Stimulated activated CD8-positive, alpha-beta memory T cell treated with anti-CD3 and anti-CD28 coated beads, Interleukin-15, amount 100 ng/mL, for 24 hours (primary cell): ENCODE measurements at places on chromosomes 4 and X.

- no peak for DNase-seq
Measured at GRCh38 chr4:166987026-166987425, 247.3 kb downstream of the SPOCK3 start.

DNA sequence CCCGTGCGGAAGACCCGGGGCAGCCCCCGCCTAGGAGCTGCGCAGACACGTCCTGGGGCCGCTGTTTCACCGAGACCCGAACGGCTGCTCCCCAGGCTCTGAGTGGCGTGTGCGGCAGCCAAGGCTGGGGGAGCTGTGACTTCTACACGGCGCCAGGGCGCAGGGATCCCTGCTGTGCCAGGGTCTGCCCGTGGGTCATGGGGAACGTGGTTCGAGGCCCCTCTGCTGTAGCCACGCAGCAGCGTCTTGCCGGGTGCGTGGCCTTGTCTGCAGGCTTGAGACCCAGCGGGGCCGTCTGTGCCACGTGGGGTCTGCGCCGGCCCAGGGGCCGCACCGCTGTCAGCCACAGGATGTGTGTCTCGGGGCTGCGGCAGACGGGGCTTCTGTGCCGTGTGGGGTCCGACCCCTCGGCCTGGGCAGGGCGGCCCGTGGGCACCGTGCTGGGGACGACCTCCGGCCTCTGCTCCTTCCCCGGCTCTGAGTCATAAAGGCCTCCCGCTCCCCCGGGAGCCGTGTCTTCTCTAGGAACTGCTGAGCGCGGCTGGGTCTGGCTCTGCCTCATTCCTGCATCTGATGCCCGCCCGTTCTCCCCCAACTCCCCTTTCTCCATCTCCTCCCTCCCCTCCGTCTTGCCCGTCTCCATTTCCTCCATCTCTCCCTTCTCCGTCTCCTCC, 12.7 kb upstream of the GTPBP6 start:
- DNase-seq = no peak

- no peak for DNase-seq
Measured at GRCh38 chr4:143046454-143046853, 138.3 kb upstream of the USP38 start.

DNA sequence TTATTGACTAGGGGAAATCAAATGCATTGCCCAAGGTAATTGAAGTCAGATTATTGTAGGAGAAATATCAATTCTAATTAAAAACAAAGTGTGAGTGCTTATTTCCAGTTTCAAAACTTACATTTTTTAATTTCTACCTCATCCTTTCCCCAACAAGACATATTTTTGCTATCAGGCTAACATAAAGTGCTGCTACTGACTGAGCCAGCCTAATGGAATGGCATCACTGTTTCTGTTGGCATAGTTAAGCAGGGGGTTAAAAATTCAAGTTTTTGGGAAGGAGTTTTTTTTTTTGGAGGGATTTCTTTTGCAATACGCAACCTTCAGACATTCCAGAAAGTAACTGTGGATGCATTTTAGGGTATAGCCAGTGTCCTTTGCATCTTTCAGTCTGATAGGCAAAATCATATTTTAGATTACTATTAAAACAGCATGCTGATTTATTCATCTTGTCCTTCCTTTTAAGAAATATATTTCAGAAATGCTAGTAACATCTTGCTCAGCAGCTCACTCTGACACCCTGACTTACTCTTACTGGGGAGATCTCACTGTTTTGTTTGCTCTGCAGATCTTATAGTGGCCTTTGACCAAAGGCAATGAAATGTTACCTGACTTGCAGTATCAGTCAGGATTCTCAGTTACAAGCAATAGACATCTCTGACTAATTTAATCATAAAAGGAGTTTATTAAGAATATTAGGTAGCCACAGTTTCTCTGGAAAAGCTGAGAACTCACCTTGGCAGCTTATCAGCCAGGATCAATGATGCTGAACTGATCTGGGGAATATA, 24.4 kb downstream of the GAB1 start:
- no peak for DNase-seq

DNA sequence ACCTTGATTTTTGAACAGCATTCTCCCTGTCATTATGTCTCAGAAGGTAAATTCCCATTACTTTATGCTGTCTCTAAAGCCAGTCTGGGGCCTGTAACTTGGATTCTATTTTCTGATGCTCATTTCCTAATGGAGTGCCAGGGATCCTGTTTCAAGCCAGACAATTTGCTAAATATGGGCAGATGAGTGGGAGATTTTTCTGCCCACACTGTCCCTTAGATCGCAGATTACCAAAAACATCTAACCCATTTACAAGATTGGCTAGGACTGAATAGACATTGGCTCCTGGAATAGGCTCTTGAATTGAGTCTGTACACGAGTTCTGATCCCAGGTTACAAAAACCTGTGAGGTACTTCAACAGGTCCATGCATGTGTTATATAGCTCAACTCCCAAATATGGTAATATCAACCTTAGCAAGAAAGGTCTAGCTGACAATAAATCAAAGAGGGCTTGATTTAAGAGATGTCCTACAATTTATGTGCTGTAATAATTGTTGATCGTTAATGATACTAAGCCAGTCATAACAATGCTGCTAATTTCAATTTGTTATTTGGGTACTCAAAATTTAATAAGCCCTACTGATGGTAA, 5.7 kb downstream of the GPC3 start:
- DNase-seq = no peak

GRCh38 chrX:83759872-83760271, 101.1 kb upstream of the CYLC1 start:
- DNase-seq = no peak

DNA sequence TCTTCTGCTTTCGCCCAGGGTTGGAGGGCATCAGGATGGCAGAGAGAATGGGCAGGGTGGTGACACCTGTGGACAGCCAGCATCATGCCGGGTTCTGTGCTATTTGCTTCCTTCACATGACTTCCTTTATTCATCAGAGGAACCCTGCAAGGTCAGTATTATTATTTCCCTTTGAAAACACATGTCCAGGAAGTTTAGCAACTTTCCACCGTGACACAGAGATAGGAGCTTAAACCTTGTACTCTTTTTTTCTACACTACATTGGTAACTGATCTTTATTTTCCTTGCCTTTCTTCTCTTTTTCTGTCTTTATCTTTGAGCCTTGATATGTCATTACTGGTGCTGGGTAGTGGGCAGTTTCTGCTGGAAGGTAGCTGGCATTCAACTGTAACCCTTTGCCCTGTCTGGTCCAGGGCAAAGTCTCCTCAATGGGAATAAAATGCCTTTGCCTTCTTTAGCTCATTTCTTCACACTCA, 5.0 kb upstream of the MGST2 start:
- DNase-seq = no peak

- DNase-seq = no peak
Measured at GRCh38 chrX:111567542-111568255, 56.3 kb downstream of the SERTM2 start.

GRCh38 chr4:178450614-178451013, 1008.4 kb upstream of the AGA start:
- no peak for DNase-seq
